ENCODE measurements at places on chromosomes 2 and 18. TPM values are rescaled to one million over a fixed set of nuclear protein-coding genes. Genes with fewer than 3 reads are reported as not detected.

FSHR gene
- total RNA-seq: not detected

SKOR2 gene
- total RNA-seq: not detected

FSIP2 gene
- under 0.01 TPM for total RNA-seq

BCL11A gene
- total RNA-seq: 0.14 TPM

SLC30A3 gene
- under 0.01 TPM for total RNA-seq

MAL gene
- not detected for total RNA-seq

INHA gene
- total RNA-seq: 0.46 TPM

WDR75 gene
- 44.8 TPM for total RNA-seq

REEP1 gene
- not detected for total RNA-seq

RNF25 gene
- 32.0 TPM for total RNA-seq

DNAH6 gene
- total RNA-seq: 0.09 TPM

RAD51AP2 gene
- not detected for total RNA-seq

SLC9A4 gene
- total RNA-seq: under 0.01 TPM

ADCYAP1 gene
- not detected for total RNA-seq

Measured in smooth muscle cell of bladder (primary cell).